ENCODE measurements at places on chromosomes 4 and X. TPM values are rescaled to one million over a fixed set of nuclear protein-coding genes. Genes with fewer than 3 reads are reported as not detected.

Gene CT45A3
- not detected for total RNA-seq

Gene VSIG1
- total RNA-seq: 5.2 TPM

Gene EMCN
- 46.1 TPM for total RNA-seq

Gene DUX4
- not detected for total RNA-seq

GRCh38 chr4:142373610-142374009 is 472.5 kb downstream of the INPP4B start:
- DNase-seq: no peak
- no peaks in the 10 kb centered on the region for H3K36me3 ChIP-seq
- no peak overlapping the region for H3K4me3 ChIP-seq

DNA sequence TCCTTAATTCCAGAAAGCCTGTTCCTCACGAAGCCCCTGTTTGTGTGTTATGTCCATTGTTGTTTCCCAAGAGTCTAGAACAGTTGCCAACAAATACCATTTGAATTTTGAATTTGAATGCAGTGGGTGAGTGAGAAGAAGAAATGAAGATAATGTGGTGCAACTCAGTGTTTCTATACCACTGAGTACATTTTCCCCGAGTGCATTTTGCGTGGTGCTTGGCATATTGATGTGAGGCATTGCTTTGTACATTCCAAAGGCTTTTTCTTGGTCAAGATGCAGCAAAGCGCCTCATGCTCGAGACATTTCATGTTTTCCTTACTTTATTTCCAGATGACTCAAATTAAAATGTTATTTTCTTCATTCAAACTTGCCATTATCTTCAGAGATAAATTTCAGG is 253.1 kb upstream of the RPS6KA3 start:
- no peak for DNase-seq
- H3K27me3 ChIP-seq: no peaks in the 10 kb centered on the region
- H3K27ac ChIP-seq: no peak overlapping the region
- peaks cover 5% of the 10 kb centered on the region for H3K4me1 ChIP-seq
- no peak overlapping the region for H3K4me3 ChIP-seq

GRCh38 chrX:106481341-106481740 is 130.4 kb upstream of the RADX start:
- H3K27me3 ChIP-seq: no peaks in the 10 kb centered on the region
- no peak overlapping the region for H3K4me3 ChIP-seq
- H3K27ac ChIP-seq: no peak overlapping the region
- DNase-seq: peak; percentile 36
- H3K36me3 ChIP-seq: no peaks in the 10 kb centered on the region

GRCh38 chr4:2415881-2416563 is 2.4 kb downstream of the ZFYVE28 start:
- peaks cover 24% of the 10 kb centered on the region for H3K4me1 ChIP-seq
- no peak for DNase-seq
- peak overlapping the region; percentile 73 for H3K27ac ChIP-seq

DNA sequence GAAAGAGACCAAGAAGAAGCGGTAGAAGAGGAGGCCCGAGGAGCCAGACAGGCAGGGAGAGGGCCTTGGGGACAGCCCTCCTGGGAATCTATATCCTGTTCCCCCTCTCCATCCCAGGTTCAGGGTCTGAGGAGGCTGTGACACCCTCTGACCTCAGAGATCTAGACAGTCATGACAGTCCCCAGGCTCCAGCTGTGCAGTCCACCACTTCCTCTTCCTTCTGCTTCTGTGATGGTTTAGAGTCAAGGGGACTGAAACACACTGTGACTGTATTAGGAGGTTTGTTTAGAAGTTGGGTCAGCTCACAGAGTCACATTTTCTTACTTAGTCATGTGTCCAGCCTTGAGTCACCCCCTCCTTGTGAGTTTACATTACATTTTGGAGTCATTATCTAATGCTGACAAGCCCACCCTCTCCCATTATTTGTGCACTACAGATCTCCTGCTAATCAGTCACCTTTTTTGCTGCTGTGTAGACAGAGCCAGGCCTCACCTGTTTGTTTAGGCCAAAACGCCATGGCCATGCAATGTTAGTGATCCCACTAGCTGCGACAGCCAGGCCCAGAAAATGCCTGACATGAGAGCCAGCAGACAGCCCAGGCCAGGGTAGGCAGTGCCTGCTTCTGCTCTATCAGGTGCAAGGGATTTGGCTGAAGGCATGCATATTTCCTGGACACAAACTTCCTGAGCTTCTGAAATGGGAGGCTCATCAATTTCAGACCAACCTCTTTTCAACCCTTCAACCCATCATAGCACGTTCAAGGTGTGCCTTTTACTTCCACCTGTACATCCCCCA is 26.0 kb downstream of the MANBA start:
- no peak for DNase-seq
- H3K27me3 ChIP-seq: no peaks in the 10 kb centered on the region
- H3K4me3 ChIP-seq: no peak overlapping the region
- peaks cover 7% of the 10 kb centered on the region for H3K36me3 ChIP-seq

DNA sequence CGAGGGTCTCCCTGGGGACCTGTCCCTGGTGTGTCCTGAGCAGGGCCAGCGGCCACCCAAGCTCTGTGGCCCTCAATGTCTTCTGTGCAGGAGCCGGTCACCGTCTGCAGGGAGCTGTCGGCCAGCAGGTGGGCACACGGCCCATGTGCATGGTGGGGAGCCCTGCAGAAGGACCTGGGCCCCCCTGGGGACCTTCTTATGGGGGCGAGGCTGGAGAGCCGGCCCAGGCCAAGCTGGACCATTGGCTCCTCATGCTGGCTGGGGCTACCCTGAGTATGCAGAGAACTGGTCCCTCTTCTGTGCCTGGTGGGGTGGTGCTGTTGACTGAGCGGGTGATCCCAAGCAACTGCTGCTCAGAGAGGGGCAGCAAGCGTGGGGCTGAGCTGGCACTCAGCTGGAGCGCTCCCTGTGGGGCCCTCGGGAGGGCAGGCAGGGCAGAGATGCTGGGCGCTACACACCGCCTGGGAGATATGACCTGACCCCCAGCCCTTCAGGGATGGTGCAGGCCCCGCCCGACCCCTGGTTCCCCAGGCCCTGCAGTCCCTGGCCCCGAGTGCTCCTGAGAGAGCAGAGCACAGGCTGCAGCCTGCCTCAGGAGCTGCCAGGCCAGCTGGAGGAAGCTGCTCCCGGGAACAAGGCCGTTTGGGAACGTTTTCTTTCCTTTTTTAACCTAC is 14.8 kb downstream of the NAT8L start:
- no peaks in the 10 kb centered on the region for H3K36me3 ChIP-seq
- H3K4me3 ChIP-seq: no peak overlapping the region
- no peak overlapping the region for H3K27ac ChIP-seq

GRCh38 chr4:125624951-125625350 is 310.2 kb downstream of the FAT4 start:
- H3K4me1 ChIP-seq: no peaks in the 10 kb centered on the region
- H3K27ac ChIP-seq: no peak overlapping the region
- no peak overlapping the region for H3K4me3 ChIP-seq
- no peaks in the 10 kb centered on the region for H3K27me3 ChIP-seq

DNA sequence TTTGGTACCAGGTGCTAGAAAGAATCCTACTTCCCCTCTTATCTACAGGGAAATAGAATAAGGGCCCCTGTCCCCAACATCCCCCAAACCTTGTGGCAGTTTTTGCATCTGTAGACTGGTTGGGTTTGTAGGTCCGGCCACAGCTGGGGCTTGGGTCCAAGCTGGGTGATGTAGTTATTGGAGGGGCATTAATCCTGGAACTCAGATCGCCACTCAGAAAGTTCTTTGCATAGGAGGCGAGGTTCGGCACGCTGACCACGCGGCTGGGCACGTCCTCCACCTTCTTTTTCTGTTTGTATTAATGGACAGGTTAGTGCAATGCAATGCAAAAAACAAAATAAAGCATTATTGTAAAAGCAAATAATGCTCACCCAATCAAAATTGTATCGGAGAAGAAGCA is 19.2 kb downstream of the MED28 start:
- no peaks in the 10 kb centered on the region for H3K4me1 ChIP-seq
- peaks cover 81% of the 10 kb centered on the region for H3K36me3 ChIP-seq
- H3K27ac ChIP-seq: no peak overlapping the region
- no peaks in the 10 kb centered on the region for H3K27me3 ChIP-seq
- DNase-seq: no peak

DNA sequence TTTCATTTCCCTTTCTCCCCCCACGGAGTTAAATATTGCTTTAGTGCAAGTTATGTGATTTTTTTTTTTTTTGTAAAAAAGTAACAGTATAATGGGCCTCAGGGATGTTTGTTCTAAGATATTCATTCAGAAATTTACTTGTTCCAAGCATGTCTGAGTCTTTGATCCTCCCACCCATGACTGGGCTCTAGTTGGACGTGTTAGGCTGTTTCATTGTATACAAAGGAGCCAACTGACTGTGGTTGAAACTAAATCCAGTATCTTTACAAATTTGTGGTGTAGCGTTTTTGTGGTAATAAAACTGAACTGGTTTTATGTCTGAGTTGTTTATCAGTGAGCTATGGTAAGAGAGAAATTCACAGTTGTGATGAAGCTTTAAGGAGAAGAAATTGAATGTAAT is 74.1 kb downstream of the DOCK11 start:
- no peaks in the 10 kb centered on the region for H3K36me3 ChIP-seq
- no peak for DNase-seq
- H3K27me3 ChIP-seq: no peaks in the 10 kb centered on the region
- H3K4me1 ChIP-seq: no peaks in the 10 kb centered on the region

DNA sequence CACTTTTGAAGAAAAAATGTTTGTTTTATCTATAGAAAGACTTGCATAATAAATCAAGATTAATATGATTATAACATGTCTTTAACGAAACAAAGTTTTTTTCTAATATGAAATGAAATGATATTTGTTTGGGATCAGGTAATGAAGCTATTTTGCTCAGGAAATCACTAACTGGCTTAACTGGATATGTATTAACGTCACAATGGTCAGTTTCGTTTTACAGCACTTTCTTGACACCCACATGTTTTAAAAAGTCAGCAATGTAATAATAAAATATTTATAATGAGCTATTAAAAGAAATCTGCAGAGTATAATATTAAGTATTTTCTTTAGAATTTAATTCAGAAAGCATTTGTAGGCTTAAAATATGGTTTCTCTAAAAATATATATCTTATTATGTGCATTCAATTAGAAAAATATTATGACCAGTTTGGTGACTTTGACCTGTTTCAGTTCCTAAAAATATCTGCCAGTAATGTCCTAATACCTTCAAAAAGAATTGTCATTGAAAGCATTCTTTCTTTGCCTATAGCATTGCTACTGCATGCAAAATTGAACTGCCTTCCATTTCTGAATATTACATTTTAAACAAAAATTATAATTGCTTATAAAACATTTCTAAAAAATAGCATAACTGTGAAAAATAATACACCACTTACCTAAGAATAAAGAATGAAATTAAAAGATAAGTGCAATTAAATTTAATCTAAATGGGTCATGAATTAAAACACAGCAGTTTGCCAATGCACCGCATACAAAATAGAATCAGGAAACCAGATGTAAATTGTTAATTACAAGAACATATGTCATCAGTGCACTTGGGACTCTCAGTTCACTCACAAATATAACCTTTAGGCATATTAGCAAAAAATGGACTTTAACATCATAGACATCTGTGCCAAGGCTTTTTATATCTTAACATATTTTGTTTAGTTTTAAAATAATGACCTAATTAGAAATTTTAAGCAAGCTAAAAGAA is 31.6 kb downstream of the TIGD2 start:
- no peaks in the 10 kb centered on the region for H3K36me3 ChIP-seq
- no peaks in the 10 kb centered on the region for H3K4me1 ChIP-seq
- no peak overlapping the region for H3K27ac ChIP-seq
- DNase-seq: no peak
- H3K27me3 ChIP-seq: no peaks in the 10 kb centered on the region

- no peaks in the 10 kb centered on the region for H3K36me3 ChIP-seq
- no peaks in the 10 kb centered on the region for H3K4me1 ChIP-seq
- no peak overlapping the region for H3K27ac ChIP-seq
- H3K4me3 ChIP-seq: peak overlapping the region; percentile 32
Measured at GRCh38 chrX:131778269-131779218, 234.7 kb downstream of the OR13H1 start.

- no peak for DNase-seq
- no peak overlapping the region for H3K27ac ChIP-seq
- H3K27me3 ChIP-seq: no peaks in the 10 kb centered on the region
- no peak overlapping the region for H3K4me3 ChIP-seq
Measured at GRCh38 chr4:99806545-99806944, 10.1 kb upstream of the DAPP1 start.

DNA sequence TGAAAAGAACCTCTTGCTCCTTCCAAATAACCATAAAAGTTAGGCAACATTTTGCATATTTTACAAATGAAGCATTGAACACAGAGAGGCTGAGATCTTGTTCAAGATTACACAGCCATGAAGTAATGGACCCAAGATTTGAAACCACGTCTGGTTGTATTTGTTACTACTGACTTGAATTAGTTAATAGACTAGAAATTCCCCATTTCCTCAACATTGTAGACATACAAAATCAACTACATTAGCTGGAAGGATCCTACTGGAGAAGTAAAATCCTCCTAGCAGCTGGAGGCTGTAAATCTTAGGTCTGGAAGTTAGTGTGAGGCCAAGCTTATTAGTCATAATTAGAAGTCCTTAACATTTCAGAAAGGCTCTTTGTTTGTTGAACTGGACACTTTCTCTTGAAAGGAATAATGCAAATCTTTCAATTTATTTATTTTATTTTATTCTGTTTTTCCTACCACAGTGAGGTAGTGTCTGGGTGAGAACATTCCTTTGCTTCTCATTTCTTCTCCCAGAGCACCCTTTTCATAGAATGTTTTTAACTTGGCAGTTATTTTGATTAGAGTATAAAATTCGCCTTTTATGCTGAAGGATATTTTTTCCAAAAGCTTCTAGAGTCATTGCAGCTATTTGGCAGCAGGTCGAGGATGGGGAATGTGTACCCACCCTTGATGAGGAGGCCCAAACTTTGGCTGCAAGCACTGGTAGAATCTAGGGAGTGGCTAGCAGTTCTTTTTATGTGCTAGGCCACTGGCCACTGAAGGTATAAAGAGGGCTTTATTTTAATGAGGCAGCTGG is 62.0 kb upstream of the CLNK start:
- no peak overlapping the region for H3K4me3 ChIP-seq
- no peak for DNase-seq
- H3K36me3 ChIP-seq: no peaks in the 10 kb centered on the region
- no peaks in the 10 kb centered on the region for H3K27me3 ChIP-seq
- no peak overlapping the region for H3K27ac ChIP-seq

DNA sequence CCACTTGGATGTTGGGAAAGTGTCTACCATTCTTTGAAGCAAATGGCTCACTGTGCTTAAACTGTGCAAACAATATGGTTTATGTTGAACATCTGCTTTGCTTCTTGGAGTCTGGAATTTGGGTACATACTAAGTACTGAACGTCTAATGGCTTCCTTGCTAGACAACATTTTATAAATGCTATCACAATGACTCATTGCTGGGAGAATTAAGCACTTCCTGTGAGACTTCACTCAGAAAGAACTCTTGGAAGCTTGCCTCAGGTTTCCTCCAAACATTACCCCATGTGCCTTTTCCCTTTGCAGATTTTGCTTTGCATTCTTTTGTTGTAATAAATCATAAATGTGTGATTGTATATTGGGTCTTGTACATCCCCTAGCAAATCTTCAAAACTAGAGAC is 139.7 kb downstream of the PACRGL start:
- H3K27me3 ChIP-seq: no peaks in the 10 kb centered on the region
- H3K27ac ChIP-seq: peak overlapping the region; percentile 62
- DNase-seq: no peak
- H3K36me3 ChIP-seq: no peaks in the 10 kb centered on the region

Data from left lung (tissue), 14 donors.